HFF-Myc (cell line): ENCODE measurements at places on chromosomes 12 and 14.

- no peak for DNase-seq
Measured at GRCh38 chr12:32504591-32504990, 105.2 kb downstream of the FGD4 start.

GRCh38 chr12:89335452-89336244, 16.7 kb downstream of the DUSP6 start:
- no peak for DNase-seq

GRCh38 chr12:27260746-27261145, 16.7 kb downstream of the STK38L start:
- no peak for DNase-seq

DNA sequence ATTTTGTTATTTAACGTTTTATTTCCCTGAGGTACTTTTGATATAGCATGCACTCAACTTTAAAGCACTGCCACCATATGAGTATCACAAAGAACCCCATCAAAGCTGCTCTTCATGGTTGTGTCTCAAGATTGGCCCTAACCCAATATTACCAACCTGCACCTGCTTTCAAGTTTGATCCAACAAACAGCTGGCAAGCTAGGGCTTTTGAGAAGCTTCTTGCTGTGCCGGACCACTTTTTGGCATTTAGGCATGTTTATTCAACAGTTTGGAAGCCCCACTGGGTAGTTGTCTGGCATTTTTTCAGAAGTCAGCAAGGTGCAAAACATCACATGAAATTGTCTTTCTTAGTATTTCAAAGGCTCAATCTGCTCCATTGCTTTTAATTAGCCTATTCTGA, 137.2 kb upstream of the PLEKHA5 start:
- DNase-seq: no peak

DNA sequence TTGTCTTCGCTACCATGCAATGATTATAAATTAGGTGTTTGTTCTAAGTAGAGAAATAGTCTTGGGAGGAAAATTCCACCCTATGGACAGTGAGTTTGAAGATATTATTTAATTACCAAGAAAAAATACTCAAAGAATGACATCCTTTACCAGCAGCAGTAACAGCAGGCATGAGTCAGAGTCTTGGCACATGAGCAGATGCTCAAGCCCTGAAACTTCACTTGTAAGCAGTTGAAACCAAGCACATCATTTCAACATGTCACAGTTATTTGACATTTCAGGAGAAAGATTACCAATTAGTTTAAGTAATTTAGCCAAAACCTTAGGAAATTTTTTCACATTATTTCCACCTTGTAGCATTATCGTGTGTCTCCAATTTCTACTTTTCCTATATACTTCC, 99.2 kb downstream of the C12orf50 start:
- DNase-seq: no peak

- DNase-seq: no peak
Measured at GRCh38 chr14:100048786-100049185, 16.4 kb upstream of the EVL start.

DNA sequence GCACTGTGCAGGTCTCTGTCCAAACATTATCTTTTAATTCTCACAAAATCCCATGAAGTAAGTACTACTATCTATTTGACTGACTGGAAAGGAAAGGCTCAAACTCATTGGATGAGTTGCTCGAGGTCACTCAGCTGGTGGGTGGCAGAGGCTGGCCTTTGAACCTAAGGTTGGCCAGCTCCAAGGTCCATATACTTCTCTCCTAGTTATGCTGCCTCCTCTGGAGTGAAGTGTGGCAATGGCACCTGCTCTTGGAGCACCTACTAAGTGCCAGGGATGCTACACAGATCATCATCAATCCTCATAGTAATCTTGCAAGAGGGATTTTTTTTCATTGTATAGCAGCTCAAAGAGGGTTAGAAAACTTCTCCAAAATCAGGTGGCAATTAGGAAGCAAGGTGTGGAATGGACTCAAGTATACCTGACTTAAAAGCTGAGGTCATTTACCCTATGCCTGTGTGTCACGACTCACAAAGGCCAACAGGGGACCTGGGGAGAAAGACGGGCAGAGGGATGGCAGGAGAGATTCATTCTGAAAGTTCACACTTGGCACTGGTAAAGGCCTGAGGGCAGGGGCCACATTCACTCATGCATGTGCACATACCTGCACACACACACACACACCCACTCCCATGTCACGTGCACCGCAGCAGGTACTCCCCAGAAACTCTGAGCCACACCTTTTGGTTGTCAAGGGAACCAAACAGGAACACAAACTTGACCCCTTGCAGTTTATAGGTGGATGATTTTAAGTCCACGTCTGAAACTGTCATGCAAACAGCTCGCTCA, 146.4 kb downstream of the FOXN3 start:
- no peak for DNase-seq

DNA sequence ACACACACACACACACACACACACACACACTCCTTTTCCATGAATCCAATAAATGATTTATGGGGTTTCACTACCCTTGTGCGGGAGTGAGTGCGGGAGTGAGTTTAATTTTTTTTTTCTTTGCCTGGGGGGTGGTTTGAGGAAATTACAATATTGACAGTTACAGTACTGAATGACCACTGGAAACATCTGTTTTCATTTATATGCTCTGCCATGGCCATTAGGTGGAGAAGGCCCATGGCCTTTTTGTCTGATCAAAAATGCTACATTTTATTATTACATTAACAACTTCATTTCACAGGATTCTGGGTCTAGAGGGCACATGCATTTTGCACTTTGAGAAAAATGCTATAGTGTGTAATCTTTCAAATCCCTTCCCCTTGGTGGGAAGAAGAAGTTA, 5.9 kb downstream of the TBX3 start:
- no peak for DNase-seq

DNA sequence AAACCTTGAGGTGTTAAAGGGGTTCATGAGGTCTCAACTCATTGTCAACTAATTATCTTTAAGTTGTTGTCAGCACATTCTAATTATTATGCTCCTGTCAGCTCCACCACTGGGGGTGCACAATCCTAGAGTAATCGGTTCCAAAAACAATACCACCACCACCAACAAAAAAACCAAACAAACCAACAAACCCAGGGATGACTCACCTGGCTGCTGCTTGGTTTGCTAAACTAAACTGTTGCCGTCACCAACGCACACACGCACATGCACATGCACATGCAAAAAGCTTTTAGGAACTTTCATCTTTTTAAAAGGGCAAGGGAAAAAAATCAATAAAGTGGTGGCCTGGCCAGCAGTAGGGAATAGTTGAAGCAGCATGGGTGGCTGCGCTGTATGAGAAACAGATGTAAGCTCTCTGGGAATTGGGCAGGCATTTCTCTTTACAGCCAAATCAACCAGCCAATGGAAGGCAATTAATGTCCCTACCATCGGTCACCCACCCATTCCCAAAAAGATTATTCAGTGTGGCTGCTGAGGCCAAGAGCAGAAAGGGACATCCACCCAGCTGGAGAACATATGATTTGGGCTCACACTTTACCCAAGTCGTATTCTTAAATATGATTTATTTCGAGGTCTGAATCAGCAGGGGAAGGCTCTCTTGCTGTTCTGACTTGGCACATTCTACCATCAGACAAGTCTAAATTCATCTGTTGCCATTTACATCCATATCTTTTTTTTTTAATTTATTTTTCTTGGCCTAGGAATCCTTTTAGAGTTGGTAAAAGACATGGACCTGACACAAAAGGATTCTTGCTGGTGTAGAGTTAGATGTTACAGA, 20.0 kb downstream of the TMEM30B start:
- peak; percentile 96 for DNase-seq

DNA sequence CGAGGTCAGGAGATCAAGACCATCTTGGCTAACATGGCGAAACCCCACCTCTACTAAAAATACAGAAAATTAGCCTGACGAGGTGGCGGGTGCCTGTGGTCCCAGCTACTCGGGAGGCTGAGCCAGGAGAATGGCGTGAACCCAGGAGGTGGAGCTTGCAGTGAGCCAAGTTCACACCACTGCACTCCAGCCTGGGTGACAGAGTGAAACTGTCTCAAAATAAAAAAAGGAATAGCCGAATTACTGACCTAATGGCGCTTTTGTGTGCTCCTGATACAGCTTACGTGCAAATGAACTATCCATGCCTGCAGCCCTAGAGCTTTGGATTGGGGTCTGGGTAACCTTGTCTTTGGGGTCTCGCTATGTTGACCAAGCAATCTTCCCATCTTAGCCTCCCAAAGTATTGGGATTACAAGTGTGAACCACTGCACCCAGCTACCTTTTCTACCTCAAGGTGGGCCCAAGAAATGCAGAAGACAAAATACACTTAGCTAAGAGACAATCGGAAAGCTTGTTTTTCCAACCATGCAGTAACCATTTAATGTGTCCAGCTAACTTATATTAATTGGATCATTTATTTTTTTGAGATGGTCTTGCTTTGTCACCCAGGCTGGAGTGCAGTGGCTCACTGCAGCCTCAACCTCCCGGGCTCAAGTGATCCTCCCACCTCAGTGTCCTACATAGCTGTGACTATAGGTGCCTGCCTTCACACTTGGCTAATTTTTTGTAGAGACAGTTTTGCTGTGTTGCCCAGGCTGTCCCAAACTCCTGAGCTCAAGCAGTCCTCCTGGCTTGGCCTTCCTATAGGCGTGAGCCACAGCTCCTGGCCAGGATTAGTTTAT, 5.5 kb downstream of the PABPN1 start:
- DNase-seq: no peak
